Tibial nerve (tissue), 4 donors: ENCODE measurements at places on chromosomes 11 and 22. TPM values are rescaled to one million over a fixed set of nuclear protein-coding genes. Genes with fewer than 3 reads are reported as not detected.

Gene LRFN4
- total RNA-seq = 9.4 TPM

Gene CRYBB2
- not detected for total RNA-seq

Gene PDXP
- total RNA-seq = 14.7 TPM

Gene SOX10
- total RNA-seq = 90.3 TPM

DNA sequence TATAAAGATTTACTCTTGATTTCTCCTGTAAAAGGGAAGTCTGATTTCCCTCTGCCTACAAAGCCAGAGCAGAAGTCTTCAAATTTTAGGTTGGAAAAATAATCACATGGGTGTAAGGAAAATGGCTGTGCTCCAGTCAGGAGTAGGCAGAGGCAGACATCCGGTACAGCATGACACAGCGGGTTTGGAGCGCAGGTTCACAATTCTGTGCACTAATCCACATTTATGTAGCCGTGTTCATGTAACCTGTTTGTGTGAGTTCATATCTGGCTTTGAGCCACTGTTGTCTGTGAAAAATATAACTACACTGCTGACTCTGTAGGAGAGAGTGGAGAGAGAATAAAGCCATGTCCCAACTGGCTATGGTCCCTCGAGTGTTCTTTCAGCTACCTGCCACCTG lies 248.0 kb downstream of the CASP12 start:
- no peak for DNase-seq

GRCh38 chr22:43546186-43546585 lies 134.4 kb downstream of the MPPED1 start:
- DNase-seq = no peak

GRCh38 chr11:2462986-2463765 lies 18.4 kb downstream of the KCNQ1 start:
- no peak for DNase-seq

DNA sequence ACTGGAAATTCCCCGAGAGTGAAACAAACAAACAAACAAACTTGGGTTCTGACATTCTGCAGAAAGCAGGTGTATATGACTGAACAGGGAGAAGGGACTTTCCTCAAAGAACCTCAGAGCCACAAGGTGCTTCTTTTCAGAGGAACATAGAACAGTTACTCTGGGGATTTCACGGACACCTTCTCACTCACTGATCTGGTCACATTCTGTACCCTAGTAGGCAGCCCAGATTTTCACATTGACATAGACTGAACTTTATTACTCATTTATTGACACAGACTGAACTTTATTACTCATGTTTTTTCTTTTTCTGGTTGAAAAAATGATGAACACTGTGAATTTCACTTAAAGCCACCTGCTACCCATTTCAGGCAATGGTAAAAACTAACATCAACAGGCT lies 263.0 kb downstream of the OPCML start:
- no peak for DNase-seq

DNA sequence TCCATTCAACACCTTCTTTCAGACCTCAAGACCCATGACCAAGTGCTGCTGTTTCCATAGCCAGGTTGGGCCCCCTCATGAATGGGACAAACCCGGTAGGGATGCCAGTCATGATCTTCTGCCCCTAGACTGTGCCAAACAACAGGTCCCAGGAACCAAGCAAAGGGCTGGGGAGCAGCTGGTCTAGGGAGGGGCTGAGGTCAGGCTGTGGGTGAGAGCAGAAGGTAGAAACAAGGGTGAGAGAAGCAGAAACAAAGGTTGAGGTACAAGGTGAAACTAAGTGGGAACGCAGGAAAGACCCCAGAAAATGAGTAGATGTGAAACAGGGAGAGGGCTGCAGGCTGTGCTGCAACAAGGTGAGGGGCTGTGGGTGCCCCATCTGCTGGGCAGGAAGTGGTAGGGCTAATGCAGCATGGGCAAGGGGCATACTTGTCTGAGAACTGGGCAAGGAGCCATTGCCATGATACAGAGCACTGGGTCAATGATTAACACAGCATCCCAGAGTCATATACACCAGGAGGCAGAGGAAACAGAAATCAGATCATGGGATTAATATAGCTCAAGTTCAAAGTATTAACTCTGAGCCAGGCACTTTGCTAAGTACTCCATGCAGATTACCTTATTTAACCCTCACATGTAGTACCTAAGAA lies 45.9 kb downstream of the SLC1A2 start:
- DNase-seq = no peak

DNA sequence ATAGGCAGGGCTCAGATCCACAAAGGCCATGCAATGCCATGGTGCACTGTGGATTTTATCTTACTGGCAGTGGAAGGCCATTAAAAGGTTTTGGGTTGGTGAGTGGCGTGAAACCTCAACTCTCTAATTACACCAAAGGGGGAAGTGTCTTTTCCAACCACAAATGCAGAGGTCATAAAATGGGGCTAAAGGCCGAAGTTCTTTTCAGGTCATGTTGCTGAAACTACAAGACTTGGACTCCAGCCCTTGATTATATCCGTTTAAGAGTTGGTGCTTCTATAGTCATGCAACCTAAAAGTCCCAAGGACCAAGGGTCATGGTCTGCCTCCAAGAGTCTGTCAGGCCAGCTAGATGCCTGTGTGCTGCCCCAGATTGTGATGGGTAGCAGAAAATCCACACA lies 434.3 kb downstream of the RAB38 start:
- DNase-seq = no peak
